Brain microvascular endothelial cell (primary cell): ENCODE measurements at places on chromosomes 2 and 18.

DNA sequence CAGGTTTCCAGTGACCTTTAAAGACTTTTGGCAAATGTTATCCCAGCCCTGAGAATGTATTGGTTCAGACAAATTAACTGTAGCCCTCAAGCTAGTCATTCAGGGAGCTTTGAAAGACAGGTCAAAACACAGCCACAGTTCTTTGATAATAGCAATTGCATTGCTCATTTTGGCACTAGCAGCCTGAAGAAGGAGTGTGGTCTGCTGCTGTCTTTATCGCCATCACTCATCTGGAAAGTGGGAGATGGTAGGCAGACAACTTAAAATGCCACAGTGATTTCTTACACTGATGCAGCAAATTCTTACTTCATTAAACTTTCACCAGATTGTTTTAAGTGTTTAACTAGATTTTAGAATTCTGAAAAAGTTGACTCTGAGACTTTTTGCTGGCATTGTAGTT, 47.2 kb downstream of the DOK6 start:
- no peak for DNase-seq

GRCh38 chr18:45760462-45761036, 36.6 kb downstream of the SLC14A1 start:
- no peak for DNase-seq

GRCh38 chr2:230423851-230424458, 8.0 kb downstream of the SP100 start:
- DNase-seq, result peak; percentile 50

GRCh38 chr2:11377928-11378545, 33.6 kb upstream of the ROCK2 start:
- no peak for DNase-seq

- DNase-seq, result no peak
Measured at GRCh38 chr2:235314371-235314930, 179.4 kb upstream of the AGAP1 start.

- DNase-seq, result no peak
Measured at GRCh38 chr2:174914853-174915760, 90.1 kb downstream of the CHN1 start.
